EL (cell line): ENCODE measurements at places on chromosomes 2 and 18.

- peak; percentile 85 for DNase-seq
Measured at GRCh38 chr2:189421644-189422043, 19.6 kb upstream of the WDR75 start.

- no peak for DNase-seq
Measured at GRCh38 chr2:24329700-24330099, 30.6 kb downstream of the ITSN2 start.

GRCh38 chr18:9507565-9508088, 32.3 kb downstream of the RALBP1 start:
- DNase-seq = no peak

DNA sequence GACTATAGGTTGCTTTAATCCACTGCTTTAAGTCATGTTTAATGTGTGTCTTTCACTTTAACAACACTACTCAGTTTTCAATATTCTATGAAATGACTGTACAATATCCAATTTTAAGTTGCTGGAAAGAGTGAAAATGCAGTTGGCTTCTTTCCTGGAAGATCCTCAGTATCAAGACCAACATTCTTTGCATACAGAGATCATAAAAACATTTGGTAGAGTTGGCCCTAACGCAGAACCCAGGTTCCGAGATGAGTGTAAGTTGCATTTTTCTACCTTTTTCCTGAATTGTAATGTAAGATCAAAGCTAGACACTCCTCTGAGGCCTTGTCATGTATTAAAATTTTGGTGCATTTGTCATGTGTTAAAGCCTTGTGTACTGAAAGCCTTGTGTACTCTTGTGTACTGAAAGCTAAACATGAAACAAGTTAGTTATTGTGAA, 42.9 kb upstream of the TNFRSF11A start:
- DNase-seq = peak; percentile 77

DNA sequence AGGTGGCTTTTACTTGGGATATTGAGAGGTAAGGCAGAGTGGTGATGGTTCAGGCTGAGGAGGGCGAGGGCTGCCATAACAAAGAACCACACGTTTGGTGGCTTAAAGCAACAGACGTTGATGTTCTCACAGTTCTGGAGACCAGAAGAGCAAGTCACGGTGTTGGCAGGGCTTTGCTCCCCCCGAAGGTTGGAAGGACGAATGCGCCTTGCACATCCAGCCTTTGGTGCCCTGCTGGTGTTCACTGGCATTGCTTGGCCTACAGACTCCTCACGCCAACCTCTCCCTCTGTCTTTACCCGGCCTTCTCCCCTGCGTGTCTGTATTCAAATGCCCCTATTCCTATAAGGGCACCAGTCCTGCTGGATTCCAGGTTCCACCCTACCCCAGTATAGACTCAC, 125.4 kb downstream of the TPO start:
- peak; percentile 40 for DNase-seq

DNA sequence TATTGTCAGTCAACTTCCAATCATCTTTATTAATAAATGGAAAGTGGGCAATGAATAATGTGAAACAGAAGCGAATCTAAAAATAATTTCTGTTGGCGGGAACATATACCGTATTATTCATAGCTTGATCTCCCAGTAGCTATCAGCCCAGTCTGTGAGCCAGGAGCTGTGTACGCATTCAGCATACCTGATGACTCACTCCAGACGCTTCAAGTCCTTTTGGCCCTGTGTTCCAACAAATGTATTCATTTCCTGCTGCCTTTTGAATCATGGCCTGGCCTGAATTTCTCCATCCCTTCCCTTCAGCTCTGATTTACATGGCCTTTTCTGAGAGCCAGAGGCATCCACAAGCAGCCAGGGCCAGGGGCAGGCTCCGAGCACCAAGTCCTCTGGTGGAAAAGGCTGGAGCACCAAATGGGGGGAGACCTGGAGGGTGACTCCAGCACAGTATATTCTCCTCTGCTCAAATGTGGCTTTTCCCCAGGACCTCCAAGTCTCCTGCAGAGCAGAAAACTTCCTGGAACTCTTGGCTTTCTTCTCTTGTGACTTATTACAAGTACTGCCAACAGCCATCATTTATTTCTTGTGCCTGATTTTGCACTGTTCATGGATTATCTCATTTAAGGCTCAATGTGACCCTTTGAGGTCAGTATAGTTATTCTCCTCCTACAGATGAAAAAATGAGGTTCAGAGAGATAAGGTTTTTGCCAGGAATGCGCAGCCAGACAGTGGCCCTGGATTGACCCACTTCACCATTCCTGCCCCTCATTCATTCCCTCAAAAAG, 108.7 kb downstream of the EN1 start:
- DNase-seq = peak; percentile 93

GRCh38 chr2:44170311-44170717, 1.6 kb downstream of the PPM1B start:
- DNase-seq = peak; percentile 23

DNA sequence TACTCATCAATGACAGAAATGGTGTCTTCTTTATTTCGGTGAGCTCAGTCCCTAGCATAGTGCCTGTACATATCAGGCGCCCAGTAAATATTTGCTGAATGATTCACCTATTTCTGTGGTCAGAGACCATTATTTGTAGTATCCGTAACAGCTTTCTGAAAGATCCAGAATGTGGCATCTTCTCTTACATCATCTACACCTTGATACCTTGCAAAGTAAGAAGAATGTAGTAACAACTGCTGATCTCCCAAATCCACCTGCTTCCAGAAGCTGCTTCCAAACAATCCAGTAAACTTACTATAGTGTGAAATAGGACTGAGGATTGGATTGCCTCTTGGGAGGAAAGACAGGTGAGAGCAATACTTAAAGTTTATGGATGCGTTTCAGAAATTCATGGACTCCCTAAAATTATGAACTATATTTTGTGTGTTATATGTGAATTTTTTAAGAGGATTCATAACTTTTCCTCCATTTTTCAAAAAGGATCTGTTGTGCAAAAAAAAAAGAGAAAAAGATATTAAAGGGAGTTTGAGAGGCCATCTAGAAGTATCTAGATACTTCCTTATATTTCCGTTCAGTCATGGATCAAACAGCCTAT, 945 bp upstream of the ASXL2 start:
- DNase-seq = peak; percentile 80

DNA sequence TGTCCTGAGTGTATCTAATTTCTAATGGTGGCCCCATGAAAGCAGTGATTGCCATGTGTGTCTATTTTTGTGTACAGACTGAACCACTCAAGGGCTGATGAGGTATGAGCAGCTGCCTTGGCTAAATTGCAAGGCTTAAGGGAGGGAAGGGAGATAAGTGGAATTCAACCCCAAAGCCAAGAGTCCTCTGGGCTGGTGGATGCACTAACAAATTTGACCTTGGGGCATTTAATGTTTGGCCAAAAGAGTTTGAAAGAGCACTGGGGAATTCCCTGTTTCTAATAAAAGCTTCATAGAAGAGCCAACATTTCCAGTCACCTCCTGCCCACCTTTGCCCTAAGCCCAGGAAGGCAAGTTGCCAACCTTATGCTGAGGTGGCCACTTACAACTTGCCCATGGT, 172.1 kb downstream of the SETBP1 start:
- DNase-seq = no peak

- DNase-seq = peak; percentile 5
Measured at GRCh38 chr18:56770873-56771272, 119.7 kb downstream of the WDR7 start.

- no peak for DNase-seq
Measured at GRCh38 chr2:222424729-222425671, 657 bp downstream of the SGPP2 start.

- DNase-seq = no peak
Measured at GRCh38 chr18:63284827-63285733, 34.5 kb downstream of the BCL2 start.

GRCh38 chr2:238570926-238571325, 144.2 kb downstream of the ASB1 start:
- DNase-seq = no peak

DNA sequence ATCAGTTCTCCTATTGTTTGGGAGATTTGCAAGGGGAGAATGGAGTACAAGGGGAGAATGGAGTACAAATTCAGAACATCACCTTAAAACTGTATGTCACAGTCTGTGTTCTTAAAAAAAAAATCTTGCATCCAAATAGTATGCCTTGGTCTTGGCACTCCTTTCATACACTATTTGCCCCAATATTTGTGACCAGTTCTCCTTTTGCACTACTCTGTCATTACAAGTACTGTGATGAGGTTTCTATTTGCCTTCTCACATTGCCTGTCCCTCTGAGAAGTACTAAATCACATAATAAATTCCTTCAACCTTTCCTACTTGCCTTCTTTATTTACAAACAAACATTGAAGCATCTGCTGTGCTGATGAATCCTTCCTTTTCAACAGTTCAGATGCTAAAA, 36.0 kb upstream of the NCK2 start:
- DNase-seq = no peak

- DNase-seq = peak; percentile 66
Measured at GRCh38 chr2:173148520-173148919, 72.9 kb downstream of the MAP3K20 start.

DNA sequence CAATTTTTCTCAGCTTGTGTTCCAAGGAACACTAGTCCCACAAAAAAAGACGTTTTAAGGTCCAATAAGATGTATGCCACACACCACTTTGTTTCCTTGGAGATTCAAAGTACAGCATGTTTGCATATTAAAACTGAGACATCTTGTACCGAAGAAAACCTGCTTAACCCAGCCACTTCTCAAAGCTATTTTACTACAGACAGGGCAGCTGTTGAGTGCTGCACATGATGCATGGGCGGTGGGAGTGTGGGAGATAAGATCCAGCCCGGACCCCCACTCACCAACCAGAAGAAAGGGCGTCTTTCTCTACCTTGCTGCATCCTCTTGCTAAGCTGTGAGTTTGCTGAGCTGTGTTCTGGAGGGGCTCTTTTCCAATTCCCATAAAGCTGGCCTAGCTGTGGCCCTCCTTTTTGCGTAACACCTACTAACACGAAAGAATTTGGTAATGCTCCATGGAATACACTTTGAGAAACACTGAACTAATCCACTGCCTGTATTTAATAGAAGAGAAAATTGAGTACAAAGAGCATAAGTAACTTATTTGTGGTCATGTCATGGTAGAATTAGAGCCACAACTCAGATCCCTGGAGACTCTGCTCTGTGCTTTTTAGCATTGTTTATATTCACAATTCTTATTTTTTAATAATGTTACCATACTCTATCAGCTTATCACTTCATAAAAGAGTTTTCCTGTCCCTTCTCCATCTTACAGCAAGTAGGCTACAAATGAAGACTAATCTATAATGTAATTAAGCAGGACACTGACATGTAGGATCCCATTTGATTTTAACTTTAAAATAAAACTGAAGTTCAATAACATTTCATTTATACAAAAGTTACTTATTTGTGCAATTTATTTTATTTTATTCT, 90.0 kb downstream of the PLEKHM3 start:
- DNase-seq = no peak

GRCh38 chr2:29196792-29197788, 81.9 kb downstream of the CLIP4 start:
- DNase-seq = peak; percentile 63

DNA sequence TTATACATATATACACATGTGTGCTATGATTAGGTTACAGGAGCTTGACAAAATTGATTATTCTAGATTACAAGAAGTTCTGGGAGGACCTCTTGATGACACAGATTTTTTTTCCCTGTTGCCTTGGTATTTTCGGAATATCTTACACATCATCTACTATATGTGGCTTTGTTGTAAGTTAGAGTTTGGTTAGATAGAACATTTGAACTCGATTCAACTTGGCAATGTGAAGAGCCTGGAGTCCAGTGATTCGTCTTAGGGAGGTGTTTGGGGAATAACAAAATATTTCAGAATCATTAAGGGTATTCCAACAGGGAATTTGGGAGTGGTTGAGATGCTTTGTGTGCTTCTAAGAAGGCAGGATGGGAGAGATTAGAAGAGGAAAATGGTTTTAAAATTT, 39.3 kb upstream of the EFEMP1 start:
- DNase-seq = no peak

DNA sequence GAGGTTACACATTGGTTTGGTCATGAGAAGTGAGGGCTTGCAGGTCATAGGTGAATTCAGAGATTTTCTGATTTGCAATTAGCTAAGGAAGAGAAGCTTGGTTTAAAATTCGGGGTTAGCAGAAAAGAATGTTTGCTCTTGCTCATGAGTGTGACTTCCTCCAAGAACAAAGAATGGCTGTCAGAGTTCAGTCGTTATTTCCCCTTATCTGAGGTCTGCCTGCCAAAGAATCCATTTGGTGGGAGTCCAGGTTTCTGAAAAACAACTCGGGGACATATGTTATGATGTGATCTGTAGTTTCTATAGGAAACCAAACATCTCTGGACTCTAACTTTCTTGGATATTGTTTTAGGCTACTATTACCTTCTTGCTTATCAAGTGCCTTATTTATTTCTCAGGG, 3.2 kb upstream of the UGT1A6 start:
- no peak for DNase-seq

- DNase-seq = no peak
Measured at GRCh38 chr2:81644189-81644588, 1339.6 kb upstream of the LRRTM1 start.

DNA sequence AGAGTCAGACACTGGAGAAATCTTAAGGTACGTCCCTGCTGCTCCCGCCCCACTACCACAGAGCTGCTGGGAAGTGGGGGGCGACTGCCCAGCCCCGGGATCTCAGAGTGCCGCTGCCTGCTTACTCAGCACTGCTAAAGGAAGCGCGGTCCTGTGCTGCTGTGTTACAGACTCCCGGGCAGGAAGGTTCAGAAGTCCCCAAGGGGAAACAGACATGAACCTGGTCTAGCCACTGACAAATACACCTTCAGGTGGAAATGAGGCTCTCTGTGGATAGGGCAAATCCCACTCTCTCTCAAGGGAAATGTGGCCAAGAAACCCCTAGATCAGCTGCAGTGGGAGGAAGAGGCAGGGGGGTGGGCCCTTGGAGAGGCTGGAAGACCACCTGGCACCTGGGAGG, 13.7 kb downstream of the MTERF4 start:
- DNase-seq = no peak

DNA sequence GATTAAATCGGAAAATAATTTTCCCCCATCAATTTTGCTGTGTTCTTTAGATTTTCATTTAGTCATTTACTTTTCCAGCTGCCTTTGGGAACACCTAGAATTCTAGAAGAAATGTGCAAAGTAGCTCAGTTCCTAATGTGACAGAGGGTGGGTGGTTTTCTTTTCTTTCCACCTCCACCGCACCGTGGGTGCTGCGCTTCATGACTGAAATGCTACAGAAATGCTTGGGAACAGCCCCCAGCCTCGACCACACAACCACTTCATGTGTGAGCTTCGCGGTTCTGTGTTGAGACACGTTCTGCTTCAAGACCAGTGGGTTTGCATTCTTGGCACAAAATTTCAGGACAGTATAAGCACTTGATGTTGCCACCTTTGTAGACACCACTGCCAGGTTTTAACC, 30.9 kb downstream of the E2F6 start:
- no peak for DNase-seq

DNA sequence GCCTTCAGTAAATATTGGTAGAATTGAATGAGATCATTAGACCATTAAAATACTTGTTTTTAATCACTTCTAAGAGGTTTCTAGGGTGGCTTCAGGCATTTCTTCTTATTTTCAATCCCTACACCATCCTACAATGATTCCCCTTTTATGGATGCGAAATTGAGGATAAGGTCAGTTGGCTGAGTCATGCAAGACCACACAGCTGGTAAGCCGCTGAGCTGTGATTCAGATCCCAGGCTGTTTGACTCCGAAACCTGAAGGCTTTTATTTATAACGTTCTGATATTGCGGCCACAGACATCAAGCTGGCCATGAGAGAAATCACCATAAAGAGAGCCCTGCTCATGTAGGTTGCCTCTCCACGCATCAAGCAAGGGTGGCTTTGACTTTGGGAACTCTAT, 133.4 kb downstream of the VAPA start:
- peak; percentile 56 for DNase-seq
